ENCODE measurements at places on chromosomes 6 and 20.

DNA sequence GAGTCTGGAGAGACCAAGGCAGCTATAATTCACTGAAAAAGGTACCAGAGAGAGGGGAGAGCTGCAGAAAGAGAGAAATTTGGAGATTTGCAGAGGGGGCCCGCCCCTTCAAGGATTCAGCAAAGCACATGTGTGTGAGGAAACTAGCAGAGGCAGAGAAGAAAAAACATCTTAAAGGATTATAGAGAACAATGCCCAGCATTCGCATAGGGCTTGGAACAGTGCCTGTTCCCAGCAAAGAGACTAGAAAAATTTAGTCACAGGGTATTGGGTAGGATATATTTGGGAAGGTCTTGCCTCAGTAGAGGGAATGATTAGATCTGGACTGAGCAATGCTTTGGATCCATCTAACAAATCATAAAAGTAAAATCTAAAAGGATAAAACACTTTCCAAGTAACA, 44.0 kb downstream of the SRPK1 start:
- DNase-seq, result no peak

DNA sequence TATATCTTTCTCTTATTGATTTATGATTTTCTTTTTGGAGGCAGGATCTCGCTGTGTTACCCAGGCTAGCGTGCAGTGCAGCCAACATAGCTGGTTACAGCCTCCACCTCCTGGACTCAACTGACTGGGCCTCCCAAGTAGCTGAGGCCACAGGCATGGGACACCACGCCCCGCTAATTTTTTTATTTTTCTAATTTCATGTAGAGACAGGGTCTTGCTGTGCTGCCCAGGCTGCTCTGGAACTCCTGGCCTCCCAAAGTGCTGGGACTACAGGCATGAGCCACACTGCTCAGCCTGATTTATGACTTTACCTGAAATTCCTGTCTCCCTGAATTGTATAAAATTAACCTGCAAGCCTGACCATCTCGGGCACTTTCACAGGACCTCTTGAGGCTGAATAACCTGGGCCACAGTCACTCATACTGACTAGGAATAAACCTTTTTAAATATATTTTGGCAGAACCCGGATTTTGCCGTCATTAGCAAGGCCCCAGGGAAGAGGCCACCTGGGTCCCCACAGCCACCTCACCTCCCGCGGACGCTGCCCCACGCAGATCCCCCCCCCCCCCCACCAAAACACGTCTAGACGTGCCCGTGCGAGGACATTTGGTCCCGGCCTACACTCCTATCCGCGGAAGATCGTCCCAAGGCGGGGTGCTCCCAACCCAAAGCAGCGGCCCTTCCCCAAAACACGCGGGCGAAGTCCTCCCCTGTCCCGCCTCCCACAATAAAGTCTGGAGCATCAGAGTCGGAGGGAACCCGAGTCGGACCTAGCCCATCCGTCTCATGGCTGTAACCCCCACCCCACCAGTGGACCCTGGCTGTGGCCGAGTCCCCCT, 902 bp downstream of the ZNF337 start:
- no peak for DNase-seq

GRCh38 chr6:39865011-39865888, 69.0 kb downstream of the MOCS1 start:
- DNase-seq, result peak; percentile 83

DNA sequence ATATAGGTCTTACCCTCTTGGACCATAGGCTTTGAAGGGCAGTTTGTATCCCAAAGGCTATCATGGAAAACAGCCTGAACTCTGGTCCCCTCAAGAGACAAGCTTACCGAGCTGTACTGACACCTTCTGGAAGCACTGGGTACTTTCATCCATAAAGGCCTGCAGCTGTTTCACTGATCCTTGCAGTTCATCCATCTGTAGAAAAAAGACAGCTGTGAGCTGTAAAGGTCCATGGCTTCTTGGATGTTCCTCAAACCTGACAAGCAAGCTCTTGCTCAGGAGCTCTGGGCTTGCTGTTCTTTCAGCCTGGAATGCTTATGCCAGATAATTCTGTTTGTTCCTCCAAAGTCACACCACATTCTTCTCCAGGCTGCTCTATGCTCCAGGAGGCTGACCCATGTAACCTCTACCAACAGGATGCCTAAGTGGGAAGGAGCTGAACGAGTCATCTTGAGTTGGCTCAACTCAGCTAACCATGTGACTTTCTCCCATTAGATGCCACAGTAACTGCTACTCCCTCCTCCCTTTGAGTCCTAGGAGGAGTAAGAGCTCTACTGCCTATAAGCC, 8.8 kb upstream of the NDRG3 start:
- DNase-seq, result peak; percentile 47

GRCh38 chr6:90369651-90370050, 73.0 kb upstream of the BACH2 start:
- no peak for DNase-seq

- DNase-seq, result no peak
These were observed 40.2 kb downstream of the BTBD3 start for GRCh38 chr20:11957911-11958310.

DNA sequence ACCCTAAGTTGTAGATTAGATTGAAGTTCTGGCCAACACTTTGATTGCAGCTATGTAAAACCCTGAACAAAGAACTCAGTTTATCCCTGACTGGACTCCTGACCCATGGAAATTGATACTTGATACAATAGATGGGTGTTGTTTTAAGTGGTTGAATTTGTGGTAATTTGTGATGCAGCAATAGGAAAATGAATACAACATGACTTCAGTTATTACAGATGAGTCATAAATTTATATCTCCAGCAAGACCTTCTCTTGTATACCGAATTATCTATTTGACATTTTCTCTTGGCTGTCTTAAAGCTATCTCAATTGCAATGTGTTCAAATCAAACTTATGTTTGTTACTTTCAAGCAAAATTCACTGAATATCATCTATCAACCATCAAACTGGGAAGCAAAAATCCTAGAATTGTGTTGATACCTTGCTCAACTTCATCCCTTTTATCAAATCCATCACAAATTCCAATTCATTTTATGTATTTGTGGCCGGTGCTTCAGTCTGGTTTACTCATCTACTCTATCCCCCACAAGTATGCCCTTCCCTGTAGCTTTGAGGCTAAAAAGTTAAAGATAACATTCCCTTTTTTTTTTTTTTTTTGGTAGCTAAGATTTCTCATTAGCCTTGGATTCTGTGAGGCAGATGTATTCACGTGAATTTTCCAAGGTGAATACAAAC, 129.4 kb upstream of the CENPW start:
- DNase-seq, result no peak

- no peak for DNase-seq
These were observed 102.1 kb downstream of the DLGAP4 start for GRCh38 chr20:36408219-36408618.

GRCh38 chr6:33450434-33450833, 3.9 kb upstream of the ZBTB9 start:
- DNase-seq, result no peak

GRCh38 chr20:1900321-1900801, 5.2 kb downstream of the SIRPA start:
- no peak for DNase-seq

DNA sequence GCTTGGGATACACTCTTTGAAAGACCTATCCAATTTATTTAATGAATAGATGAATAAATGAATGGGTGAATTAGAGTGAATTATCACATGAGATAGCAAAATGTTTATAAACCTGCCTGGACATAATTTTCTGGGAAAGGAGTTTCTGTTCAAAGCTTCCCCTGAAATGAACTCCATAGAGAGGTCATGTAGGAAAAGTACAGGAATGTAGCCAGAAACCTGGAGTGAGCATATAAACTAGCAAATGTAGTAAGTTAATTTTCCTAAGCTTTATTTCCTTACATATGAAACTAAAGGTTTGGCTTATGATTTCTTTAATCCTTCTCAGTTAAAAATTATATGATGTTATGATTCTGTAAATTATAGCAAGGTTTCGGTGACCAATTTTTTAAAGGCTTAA, 380.3 kb upstream of the RSPO3 start:
- no peak for DNase-seq

DNA sequence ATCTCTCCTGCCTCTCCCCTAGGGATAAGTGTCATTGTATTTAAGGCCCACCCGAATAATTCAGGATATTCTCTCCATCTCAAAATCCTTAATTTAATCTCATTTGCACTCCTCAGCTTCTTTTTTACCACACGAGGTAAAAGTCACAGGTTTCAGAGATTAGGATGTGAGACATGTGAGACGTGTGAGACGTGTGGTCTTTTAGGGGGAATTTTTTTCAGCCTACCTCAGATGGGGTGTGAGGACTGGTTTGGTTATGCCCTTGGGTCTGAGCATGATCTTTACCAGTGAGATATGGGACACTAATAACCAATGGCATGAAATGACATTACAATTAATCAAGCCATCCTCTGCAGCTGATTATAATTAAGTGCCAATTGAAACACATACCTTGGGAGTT, 324.2 kb downstream of the BMP2 start:
- no peak for DNase-seq

GRCh38 chr6:112457886-112458285, 110.8 kb downstream of the RFPL4B start:
- DNase-seq, result no peak
